ENCODE measurements at places on chromosomes 13 and 19.

DNA sequence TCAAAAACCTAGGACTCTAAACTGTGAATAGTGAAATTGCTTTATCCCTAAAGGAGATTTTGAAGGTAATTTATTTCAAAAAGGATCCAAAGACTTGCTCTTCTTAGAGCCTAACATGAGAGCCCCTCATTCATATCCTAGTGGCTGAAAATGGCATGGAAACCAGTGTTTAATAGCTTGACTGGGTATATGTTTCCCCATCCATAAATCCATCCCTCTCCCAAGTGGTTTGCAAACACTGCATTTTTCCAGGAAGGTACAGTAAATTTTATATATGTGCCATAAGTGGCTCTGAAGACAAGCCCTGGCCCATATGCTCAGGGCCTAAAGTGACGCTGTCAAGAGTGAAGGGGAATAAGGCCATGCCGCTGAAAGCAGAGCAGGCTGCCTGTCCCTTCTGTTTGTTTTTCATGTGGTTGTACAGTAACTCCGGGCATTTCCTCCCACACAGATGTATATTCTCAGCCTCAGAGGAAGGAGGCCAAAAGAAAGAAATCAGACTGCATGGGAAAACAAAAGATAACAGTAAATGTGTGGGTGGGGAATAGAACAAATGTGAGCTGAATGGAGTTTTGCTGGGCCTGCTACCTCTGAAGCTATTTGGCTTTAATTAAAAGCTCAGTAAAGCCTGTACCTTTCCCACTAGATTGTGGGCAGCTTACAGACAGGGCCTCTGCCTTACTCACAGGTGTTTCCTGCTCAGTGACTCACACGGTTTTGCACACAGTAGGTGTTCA lies 181.9 kb downstream of the PCDH9 start:
- no peak for DNase-seq

GRCh38 chr13:39670445-39670844 lies 15.0 kb downstream of the COG6 start:
- DNase-seq, result no peak

GRCh38 chr19:47507924-47508553 lies 6.8 kb downstream of the NAPA start:
- DNase-seq, result no peak

DNA sequence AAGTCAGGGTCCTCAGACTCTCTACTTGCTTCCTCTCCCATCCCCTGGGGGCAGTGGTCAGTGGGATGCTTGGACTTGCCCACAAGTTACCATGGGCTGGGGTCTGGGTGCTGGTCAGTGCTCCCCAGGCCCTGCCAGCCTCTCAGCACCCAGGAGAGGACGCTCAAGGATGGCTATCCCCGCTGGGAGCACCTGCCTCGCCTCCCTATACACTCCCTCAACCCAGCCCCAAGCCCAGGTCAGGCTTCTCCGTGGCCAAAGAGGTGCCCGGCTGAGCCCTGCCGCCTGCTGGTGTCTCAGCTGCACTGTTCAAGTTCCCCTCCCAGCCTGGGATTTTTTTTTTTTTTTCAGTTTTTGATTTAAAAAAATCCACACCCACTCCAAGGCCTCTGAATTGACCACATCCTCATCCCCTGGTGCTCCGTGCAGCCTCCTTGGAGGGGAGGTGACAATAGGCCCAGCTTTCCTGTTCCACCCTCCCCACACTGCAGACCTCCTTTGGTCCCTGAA lies 10.8 kb downstream of the F2RL3 start:
- no peak for DNase-seq

DNA sequence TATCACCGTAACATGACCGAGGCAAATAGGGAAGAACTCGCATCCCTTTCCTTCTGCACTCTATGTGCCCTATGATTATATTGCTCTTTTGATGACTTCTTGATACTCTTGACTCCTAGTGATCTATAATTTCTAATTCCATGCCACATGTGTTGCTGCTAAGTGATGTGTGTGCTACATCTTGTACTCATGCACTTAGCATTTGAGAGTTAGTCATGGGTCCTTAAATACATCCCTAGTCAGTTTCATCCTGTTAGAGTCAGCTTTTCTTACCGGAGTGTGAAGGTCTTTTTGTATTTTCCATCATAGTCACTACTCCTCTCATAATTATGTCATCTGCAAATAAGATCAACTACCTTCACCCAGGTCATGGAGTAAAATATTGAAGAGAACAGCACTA lies 30.2 kb downstream of the RXFP2 start:
- no peak for DNase-seq

DNA sequence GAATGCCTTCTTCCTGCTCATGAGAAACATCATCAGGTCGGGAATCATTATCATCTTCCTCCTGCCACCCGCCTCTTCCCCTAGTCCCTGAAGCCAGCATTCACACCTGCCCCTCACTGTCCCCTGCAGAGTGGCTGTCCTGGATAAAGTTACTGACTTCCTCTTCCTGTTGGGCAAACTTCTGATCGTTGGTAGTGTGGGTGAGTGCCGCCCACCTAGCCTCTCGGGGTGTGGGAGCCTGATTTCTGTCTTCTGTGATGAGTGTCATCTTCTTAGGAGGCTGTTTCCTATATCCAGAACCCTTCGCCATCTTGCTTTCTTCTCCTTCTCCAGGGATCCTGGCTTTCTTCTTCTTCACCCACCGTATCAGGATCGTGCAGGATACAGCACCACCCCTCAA lies 12.5 kb downstream of the SLC44A2 start:
- no peak for DNase-seq

Data from stimulated activated CD4-positive, alpha-beta T cell treated with anti-CD3 and anti-CD28 coated beads, Interleukin-12 subunit alpha, Interleukin-12 subunit beta, amount 100 ng/mL, for 48 hours (primary cell).